Stimulated activated CD8-positive, alpha-beta memory T cell treated with anti-CD3 and anti-CD28 coated beads, Interleukin-7, amount 100 ng/mL, for 1 hour (primary cell): ENCODE measurements at places on chromosomes 4 and X.

GRCh38 chrX:14363728-14364127 lies 165.6 kb upstream of the GLRA2 start:
- no peak for DNase-seq

GRCh38 chr4:78707793-78708192 lies 68.4 kb upstream of the BMP2K start:
- no peak for DNase-seq

DNA sequence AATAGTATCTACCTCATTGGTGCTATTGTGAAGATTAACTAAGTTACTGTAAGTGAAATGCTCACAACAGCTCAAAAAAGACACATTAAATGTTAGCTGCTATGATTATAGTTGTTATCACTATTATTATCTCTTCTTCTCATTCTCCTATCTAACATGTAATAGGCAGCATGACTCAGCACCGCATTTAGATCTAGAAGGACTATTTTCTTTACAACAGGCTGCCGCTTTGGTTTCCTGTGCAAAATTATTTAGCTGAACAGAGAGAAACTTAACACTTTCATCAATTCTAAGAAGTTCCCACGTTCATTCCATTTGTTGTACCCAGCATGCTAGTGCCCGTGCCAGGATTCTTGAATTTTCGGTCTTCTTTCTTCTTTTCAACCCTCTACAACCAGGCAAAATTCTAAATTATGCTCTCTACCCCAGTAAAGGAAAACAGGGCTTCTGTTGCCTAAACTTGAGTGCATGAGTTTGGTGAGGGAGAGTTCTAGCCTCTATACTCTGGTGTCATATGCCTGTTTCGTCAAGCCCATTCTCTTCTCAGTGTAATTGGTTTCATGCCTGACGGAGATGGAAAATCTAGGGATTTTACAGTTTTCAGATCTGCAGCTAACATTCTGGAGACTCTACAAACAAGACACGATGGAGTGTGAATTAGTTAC lies 378.9 kb downstream of the PPP1R2C start:
- DNase-seq, result no peak

DNA sequence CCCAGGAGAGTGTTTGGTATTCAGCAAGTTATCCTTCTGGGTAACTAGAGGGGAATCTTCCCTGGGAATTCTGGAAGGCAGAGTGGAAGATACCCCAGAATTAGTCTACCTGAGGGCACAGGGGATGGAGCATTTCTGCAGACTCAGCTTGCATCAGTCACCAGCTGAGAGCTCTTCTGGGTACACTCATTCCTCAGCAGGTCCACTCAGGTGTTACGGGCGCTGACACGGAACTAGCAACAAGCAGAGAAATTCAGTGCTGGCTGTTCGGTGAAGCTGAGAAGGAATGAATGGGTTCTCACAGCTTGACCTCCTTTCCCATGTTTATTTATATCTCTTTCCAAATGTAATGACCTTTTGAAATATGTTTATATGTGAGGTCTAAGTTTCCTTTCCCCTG lies 106.0 kb upstream of the PNPLA4 start:
- DNase-seq, result no peak

DNA sequence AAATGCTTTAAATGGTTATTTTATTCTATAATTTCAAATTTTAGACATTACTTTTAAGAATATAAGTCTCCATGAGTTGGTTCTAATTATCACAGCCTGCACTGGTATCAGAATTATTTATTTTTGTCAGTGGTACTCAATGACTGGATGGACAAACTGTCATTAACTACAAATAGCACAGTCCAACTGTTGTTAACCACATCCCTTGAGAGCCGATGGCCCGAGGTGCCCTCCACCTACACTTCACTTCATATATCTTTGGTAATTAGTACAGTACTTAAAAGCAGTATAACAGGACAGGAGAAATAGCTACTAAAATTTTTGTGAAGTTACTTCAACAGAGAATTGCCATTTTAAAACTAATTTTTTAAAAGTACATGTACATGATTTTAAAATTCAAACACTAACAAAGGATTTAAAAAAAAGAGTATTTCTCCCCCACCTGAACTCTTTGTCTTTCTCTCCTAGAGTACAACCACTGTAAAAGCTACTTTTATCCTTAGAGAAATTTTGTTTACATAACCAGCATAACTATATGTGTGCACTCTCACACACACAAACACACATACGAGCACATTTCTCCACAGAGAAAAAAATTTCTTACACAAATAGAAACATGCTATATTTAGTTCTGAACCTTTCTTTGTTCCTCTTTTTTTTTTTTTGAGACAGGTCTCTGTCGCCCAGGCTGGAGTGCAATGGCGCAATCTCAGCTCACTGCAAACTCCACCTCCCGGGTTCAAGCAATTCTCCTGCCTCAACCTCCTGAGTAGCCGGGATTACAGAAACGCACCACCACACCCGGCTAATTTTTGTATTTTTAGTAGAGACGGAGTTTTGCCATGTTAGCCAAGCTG lies 6.5 kb downstream of the TIFA start:
- DNase-seq, result no peak

- no peak for DNase-seq
Observed at GRCh38 chr4:172157946-172158345, 344.7 kb downstream of the GALNTL6 start.

DNA sequence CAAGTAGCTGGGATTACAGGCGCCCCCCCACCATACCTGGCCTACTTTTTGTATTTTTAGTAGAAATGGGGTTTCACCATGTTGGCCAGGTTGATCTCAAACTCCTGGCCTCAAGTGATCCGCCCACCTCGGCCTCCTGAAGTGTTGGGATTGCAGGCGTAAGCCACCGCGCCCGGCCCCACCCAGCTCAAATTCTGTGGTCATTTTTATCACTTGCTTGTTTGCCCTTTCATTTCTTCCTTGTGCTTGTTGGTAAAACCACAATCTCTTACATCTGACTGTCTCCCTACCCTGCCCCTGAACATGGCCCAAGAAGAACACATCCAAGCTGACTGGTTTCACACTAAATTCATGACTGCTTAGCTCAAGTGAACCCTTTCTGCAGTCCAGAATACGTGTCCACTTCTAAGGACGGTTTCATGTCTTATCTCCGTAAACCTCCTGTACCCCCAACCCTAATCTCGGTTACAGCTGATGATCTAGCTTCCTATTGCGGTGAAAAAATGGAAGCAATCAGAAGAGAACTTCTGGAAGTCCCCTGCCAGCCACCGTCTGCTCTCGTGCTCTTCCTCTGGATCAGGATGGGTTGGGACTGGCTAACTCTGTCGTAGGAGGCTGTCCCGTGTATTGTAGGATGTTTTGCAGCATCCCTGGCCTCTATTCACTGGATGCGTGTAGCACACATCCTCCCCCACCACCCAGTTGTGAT lies 5.4 kb upstream of the RS1 start:
- no peak for DNase-seq

DNA sequence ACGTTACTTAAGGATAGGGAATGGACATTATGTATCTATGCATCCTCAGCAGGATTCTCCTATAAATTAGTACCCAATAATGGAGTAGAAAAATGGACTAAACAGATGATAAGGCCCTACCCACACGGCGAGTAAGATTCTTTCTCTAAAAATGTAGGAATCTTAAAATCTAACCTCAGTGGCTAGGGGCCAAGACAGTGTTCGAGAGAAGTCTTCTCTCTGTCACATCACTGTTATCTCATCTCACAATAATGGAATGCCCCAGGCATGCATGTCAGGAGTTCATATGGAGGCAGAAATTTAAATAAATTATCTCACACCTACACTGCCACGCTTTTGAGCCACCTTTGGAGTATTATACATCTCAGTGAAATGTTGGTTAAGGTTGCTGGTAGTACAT lies 132.9 kb downstream of the LDB2 start:
- DNase-seq, result no peak

DNA sequence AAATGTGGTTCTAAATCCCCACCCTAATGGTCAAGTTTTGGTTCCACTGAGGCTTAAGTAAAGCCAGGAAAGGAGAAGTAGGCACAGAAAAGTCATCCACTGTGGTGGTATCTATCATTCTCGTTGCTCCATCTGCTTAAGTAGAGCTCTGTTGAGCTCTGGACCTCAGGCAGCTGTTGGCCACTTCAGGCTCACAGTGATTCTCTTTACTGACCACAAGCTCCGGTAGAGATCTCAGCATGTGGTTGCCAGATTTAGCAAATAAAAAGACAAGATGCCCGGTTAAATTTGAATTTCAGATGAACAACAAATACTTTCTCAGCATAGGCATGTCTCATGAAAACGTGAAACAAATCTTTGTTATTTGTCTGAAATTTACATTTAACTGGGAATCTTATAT lies 132.3 kb upstream of the PTCHD1 start:
- DNase-seq, result no peak

GRCh38 chr4:10809905-10810304 lies 125.3 kb upstream of the CLNK start:
- no peak for DNase-seq

DNA sequence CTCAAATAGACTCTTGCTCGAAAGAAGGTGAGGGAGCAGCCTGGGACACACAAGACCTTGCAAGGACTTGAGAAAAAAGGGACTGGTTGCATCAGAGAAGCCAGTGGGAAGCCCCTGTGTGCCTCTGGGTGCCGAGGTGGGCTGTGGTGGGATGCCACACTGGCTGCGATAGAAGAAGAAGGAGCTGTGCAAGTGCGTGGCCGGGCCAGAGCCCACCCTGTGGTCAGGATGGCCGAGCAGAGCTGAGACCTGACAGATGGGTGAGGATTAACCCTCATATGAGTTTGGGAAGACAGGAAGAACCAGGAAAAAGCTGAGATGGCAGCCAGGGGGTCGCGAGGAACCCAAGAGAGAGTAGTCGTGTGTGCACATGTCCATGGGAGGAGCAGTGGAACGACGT lies 44.6 kb upstream of the HGFAC start:
- no peak for DNase-seq

DNA sequence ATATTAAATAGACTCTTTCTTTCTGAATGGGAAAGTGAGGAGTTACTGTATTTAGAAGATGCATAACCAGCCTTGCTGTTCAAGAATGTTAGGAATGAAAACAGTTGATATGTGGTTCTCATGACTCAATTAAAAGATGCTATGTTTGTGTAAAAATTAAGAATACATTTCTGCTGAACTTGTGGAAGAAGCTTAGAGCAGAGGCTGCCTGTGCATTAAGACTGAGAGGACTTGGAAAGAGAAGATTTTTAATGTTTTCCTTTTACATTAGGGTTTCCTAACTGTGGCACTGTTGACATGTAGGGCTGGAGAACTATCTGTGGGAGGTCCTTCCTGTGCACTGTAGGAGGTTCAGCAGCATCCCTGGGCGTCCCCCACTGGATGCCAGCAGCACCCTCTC lies 137.7 kb downstream of the GPR143 start:
- DNase-seq, result no peak

- no peak for DNase-seq
Observed at GRCh38 chr4:1766106-1767060, 26.7 kb upstream of the FGFR3 start.

- no peak for DNase-seq
Observed at GRCh38 chr4:106046083-106046482, 150.8 kb downstream of the NPNT start.

GRCh38 chrX:47646636-47647035 lies 3.7 kb downstream of the ELK1 start:
- DNase-seq, result no peak

GRCh38 chr4:159227378-159227777 lies 124.5 kb downstream of the RAPGEF2 start:
- DNase-seq, result no peak

- no peak for DNase-seq
Observed at GRCh38 chr4:5452156-5452555, 256.2 kb downstream of the EVC2 start.

GRCh38 chr4:147840838-147841738 lies 109.2 kb downstream of the ARHGAP10 start:
- DNase-seq, result no peak

GRCh38 chrX:24283127-24283794 lies 30.6 kb downstream of the SUPT20HL2 start:
- DNase-seq, result no peak

- no peak for DNase-seq
Observed at GRCh38 chr4:15636818-15637217, 18.3 kb downstream of the FBXL5 start.

DNA sequence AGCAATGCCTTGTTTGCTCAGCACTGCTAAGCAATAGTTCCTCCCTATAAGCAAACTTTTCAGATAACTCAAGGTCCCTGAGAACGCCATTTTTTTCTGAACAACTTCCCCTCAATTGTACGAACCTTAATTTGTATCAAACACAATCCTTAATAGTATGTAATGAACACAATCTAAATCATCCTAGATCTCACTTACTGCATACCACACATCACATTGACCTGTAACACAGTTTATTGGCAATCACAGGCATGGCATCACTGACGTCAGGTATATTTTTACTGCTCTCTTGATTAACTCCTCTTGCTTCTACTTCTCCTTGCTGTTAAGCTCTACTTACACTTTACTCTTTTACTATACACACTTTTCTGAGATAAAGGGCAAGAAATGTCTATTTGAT lies 67.0 kb downstream of the TAPT1 start:
- no peak for DNase-seq

- DNase-seq, result no peak
Observed at GRCh38 chr4:80140194-80140593, 57.1 kb upstream of the PRDM8 start.

GRCh38 chrX:53268173-53268572 lies 13.2 kb downstream of the IQSEC2 start:
- DNase-seq, result no peak

GRCh38 chr4:10981576-10981975 lies 297.0 kb upstream of the CLNK start:
- DNase-seq, result no peak

GRCh38 chr4:155140889-155141288 lies 67.5 kb upstream of the NPY2R start:
- DNase-seq, result no peak

GRCh38 chr4:54228056-54228527 lies 1.0 kb upstream of the PDGFRA start:
- no peak for DNase-seq

DNA sequence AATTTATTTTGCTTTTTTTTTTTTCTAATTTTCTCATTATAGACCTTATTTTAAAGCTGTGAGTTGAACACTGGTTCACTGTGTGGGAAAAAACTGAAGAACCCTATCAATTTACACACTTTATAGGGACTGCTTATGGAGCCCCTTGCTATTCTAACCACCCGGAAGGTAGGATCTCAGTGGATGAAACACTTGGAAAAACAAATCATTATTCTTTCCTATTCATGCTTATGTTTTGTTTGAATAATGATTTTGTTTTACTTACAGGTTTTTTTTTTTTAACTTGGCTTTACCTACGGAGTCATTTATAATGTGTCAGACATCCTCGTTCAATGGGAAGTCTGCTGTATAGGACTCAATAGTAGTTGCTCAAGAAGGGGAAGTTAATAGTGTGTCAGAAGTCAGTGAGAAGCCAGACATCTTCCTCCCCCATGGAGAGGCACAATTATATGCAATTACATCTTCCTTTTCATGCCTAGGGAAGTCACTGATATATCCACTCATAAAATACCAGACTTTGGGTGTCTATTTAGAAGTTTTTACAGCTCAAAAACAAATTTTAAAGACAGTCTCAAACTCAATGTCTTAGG lies 113.2 kb downstream of the ARSF start:
- DNase-seq, result no peak

- no peak for DNase-seq
Observed at GRCh38 chr4:175714686-175715085, 97.4 kb downstream of the GPM6A start.

GRCh38 chr4:10015140-10015753 lies 6.0 kb downstream of the SLC2A9 start:
- DNase-seq, result no peak
